ENCODE measurements at places on chromosomes 13 and 19. TPM values are rescaled to one million over a fixed set of nuclear protein-coding genes. Genes with fewer than 3 reads are reported as not detected.

- no peak for DNase-seq
Measured at GRCh38 chr13:70310396-70311119, 202.3 kb upstream of the KLHL1 start.

GRCh38 chr19:41932259-41932719, 4.0 kb upstream of the ERFL start:
- DNase-seq, result no peak

DNA sequence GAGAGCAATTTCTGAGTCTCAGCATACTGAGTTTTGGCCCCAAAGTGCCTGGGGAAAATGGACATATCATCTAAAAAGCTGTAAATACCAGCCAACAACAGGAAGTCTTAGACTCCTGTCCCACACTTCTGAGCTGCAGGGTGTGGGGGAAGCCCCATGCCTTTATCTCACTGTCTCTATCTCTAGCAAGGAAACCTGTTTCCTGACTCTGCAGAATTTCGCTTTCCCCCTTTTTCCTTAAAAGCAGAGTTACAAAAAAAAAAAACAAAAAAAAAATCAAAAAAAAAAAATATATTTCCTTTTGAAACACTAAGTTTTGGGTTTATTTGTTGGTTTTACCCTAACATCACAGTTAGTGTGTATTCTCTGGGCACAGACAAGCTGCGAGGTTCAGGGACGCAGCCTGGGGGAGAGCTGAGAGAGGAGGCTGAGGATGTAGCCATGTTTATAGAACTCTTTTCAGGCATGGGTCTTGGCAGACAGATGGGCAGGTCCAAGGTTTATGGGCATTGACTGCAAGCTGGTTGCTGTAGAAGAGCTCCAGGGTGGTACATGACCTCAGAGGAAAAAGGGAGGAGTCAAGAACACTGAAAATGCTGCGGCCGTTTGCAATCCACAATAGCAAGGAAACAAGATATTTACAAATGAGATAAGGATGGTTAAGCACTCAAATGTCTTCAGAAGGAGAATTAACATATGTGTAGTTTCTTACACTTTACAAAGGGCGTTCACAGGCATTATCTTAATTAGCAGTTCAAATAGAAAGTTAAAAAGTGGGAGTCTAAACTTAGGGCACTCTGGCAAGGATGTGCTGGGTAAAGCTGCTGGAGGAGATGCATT, 4.9 kb downstream of the MBNL2 start:
- DNase-seq, result no peak

DNA sequence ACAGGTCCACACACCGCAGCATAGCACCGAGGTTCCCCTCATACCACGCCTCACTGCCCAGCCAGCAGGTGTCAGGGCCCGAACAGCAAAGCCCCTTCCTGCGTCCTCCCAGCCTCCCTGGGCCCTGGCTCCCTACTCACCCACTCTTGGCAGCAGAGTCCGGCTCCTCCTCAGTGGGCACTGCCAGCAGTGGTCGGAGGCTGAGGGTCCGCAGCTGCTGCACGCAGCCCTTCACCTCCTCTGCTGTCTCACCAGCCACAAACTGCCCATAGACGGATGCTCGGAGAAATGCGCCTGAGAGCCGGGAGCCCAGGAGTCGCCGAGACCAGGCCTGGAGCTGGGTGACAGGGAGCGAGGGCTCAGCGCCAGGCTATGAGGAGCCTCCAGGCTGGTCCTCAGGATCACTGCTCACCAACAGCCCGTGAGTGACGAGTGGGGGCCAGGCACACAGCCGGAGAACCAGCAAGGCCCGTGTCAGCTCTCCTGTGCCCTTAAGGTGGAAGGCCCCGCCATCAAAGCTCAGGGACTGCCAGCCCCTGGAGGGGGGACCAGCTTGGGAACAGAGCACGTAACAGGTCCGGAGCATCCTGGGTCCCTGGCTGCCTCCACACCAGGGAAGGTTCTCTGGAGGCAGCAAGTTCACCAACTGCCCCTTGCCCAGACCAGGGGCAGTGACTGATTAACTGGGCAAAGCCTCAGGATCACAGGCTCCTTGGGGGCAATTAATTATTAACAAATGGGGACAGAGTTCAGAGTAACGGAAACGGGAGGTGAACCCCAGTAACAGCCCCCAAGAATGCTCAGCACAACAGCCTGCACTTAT, at the start of gene PRODH2:
TSS of gene PRODH2 (minus strand) at position 626 of the 823 bp plus-strand sequence. CDS start at position 586, 40 bp downstream.
- no peak for DNase-seq

C5AR2 gene
- 6.1 TPM for total RNA-seq

ALG11 gene
- 43.5 TPM for total RNA-seq

DNA sequence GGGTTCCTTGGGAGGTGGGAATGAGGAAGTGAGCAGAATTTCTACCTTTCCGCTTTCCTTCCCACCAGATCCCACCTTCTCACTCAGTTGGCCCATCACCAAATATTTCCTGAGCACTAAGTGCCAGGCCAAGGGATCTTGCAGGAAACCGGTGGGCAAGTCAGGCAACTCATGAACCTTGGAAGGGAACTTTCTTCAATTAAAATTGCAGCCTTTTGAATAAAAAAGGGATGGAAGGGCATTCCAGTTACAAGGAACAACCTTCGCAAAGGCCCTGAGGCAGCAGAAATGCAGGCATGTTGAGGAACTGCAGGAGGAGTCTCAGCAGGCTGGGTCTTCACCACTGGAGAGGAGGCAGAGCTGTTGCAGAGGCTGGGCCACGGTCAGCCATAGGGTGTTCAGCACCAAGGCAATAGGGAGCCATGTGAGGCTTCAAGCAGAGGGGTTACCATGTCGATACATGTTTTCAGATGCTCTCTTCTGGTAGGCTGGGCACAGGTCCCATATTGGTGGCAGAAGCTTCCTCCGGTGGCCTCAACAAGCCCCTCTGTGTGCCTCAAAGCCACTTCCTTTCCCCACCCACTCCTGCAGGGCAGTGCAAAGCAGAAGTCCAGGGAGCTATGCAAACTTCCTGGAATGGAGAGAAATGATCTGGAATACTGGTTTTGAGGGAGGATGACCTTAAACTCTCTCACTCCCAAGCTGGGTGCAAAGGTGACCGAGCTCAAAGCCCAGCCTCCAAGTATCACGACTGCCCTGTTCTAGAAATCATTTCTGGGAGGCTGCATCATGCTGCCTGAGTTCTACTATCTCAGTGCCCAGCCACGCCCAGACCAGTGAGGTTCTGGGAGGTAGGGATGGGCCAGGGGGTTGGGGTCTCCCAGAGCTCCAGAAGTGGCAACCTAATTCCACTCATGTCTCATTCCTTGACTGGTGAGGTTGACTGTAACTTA, at the start of gene FUT6:
TSS of gene FUT6 (minus strand) at position 638 of the 953 bp plus-strand sequence. CDS start 7,135 bp downstream, outside the sequence.
- no peak for DNase-seq

- no peak for DNase-seq
Measured at GRCh38 chr19:41356984-41357739, 3.4 kb upstream of the TGFB1 start.

- no peak for DNase-seq
Measured at GRCh38 chr13:28043224-28043623, 54.7 kb upstream of the URAD start.

- no peak for DNase-seq
Measured at GRCh38 chr19:1606138-1606651, 933 bp upstream of the UQCR11 start.

DNA sequence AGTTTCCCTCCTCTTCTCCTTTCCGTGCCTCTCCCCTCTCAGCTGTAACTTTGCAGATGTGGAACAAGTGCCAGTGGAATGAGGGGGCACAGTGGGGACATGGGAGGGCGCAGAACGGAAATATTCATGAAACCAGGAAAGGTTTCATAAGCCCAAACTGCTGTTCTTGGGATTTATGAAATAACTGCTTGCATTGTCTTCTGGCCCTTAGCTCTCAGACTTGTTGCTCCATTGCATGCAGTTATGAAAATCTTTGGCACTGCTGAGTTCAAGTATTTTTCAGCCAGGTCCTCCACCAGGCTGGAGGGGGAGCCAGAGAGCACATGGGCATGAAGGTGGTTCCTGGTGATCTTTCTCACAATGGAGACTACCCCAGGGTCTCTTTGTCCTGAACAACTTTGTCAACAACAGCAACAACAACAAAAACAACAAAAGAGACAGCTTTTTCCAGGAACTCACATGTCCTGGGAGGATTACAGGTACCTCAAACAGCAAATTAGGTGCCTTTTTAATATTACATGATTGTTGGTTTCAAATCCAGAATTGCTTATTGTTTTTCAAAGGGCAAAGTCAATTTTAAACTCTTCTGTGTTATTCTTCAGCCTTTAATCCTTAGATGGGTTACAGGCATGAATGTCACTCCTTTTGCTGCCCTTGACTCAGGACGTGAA, 1.5 kb downstream of the RGCC start:
- DNase-seq, result no peak

DNA sequence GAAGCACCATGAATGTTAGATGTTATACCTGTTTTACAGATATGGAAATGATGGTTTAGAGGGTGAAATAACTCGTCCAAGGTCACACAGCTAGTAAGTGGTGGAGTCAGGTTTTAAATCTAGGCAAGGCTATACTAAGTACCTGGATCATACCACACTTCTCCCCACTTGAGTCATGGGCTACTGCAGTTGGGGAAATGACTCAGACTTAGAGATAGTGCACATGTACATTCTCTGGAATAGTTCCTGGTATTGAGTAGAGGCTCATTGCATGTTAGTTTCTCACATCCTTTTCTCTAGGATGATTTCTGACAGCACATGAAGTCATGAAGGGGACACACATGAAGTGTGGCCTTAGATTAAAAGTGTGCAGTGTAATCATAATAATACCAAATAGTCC, 76.2 kb upstream of the TNFSF11 start:
- DNase-seq, result no peak

DNA sequence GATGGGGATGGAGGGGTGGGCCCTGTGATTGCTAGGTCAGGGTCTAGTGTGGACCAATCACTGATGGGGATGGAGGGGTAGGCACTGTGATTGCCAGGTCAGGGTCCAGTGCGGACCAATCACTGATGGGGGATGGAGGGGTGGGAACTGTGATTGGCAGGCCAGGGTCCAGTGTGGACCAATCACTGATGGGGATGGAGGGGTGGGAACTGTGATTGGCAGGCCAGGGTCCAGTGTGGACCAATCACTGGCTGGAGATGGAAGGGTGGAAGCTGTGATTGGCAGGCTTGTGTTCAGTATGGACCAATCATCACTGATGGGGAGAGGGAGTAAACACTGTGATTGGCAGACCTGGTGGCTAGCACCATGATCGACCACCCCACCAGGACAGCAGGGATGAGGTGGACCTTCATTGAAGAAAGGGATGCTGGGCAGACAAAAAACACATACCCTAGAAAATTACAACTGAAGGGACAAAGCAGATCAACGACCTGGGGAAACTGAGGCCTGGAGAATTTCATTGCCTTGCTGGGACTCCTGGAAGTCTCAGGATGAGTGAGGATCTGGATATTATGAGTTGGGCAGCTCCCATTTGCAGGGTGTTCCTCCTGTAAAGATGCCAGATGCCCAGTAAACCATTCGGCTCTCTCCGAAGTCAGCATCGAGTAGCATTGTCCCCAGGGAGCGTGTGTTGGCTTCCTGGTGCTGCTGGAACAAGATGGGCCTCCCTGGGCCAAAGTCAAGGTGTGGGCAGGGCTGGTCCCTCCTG, 15.5 kb downstream of the TMPRSS9 start:
- DNase-seq, result no peak

RFPL4AL1 gene
- not detected for total RNA-seq

DNA sequence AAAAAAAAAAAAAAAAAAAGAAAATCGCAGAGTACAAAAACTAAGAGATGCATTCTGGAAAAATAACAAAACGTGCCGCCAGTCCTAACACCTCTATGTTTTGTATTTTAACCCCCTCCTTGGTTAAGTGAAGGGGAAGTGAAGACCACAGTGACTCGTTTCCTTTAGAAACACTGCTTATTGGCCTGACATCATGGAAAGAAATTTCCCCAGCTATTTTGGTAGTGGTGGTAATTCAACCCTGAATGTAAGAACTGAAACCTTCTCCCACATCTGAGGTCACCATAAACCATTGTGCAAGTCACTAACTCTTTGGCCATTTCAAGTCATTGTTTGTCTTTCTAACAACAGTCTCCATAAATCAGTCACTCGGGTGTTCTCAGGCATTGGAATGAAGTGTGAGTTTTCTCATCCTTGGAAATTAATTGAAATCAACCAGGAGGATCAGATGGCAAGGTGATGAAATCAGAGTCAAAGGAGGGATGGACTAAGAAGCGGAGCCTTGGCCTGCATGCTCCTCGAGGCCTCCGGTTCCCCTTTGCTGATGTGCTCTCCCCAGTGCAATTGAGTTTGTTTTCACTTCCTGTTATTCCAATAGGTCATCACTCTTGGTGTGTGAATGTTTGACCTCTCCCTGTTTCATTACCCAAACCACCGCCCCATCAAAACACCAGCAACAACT, 443.9 kb downstream of the FGF9 start:
- DNase-seq, result no peak

EID2B gene
- 4.3 TPM for total RNA-seq

LGALS4 gene
- total RNA-seq, result 1.3 TPM

GRCh38 chr13:114044486-114044885, 70.6 kb upstream of the C13orf46 start:
- no peak for DNase-seq

ATXN8OS gene
- total RNA-seq, result not detected

BRSK1 gene
- total RNA-seq, result 6.5 TPM

All from sciatic nerve (tissue), 2 donors.